Muscle of back (tissue), 13 donors: ENCODE measurements at places on chromosomes 3 and 15.
A peak's percentile ranks its signal among the peaks of the same experiment; 100 is the strongest.

DNA sequence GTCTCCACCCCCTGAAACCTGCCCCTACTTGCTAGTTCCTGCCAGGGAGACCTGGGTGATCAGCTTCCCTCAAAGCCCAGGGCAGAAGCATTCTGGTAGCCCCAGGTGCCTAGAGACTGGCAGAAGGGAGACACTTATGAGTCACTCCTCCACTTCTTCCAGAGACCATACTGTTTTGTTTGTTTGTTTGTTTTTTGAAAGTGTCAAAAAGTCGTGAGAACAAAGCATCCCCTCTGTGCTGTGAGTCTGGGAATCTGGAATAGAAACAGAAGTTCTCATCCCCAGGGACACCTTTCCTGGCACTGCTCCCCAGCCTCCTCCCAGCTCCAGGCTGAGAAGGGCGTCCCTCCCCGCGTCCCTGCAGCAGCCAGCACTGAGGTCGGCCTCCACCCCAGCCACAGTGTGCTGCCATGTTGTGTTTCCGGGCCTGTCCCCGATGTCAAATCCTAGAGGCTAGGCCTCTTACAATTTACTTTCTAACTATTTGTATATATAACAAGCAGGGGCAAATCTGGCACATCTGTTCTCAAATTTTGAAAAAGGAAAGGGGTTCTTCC lies 573.0 kb downstream of the RBMS3 start:
- no peak for DNase-seq

GRCh38 chr3:101725194-101725889 lies 928 bp downstream of the CEP97 start:
- peak; percentile 38 for DNase-seq

DNA sequence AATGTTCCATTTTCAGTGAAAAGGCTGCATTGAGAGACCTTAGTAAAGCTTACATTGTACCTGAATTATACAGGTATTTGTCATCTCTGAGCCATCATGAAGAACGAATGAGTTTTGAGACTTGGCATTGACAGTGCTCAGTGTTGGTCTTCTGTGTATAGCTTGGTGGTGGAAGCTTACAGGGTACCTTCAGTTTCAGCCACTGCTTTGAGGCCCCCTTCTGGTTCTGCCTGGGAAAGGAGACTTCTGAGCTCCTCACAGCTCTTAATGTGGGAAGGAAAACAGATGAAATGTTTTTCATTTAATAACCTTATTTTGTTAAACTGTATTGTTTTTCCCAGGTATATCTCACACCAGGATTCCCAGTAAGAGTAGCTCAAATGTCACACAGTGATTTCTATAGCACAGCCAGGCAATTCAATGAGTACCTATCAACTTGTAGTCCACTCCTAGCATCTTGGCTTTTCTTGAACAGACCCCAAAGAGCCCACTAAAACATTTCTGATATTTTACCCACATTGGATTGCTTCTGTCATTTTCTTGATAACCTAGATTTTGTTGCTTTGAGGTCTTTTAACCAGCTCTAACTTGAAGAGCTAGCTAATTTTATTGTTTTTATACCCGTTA lies 5.6 kb downstream of the SERPINI1 start:
- DNase-seq, result peak; percentile 20

DNA sequence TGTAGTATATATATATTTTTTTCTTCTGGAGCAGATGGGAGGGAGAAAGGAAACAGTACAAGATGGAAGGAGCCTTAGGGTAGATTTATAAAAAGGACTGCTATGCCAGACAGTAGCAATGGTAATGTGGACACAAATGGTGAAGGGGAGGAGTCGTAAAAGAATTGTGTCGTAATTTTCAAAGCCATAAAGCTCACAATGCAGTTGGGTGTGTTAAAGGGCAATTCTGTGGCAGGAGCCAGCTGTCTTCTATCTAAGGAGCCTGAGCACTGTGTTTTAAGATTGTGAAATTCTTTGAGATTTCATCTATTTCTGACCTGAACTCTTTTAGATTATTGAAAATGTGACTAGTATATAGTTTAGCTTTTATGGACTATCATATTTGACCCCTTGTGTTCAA lies 58.9 kb downstream of the CNOT10 start:
- no peak for DNase-seq

- no peak for DNase-seq
Measured at GRCh38 chr3:38994251-38994650, 57.5 kb downstream of the SCN11A start.

- no peak for DNase-seq
Measured at GRCh38 chr3:124833710-124834332, 53.3 kb downstream of the ITGB5 start.

- DNase-seq, result no peak
Measured at GRCh38 chr3:25412269-25412668, 15.8 kb upstream of the RARB start.

- DNase-seq, result no peak
Measured at GRCh38 chr15:90126022-90126421, 23.8 kb upstream of the IDH2 start.

- no peak for DNase-seq
Measured at GRCh38 chr15:29055876-29056275, 170.1 kb downstream of the APBA2 start.

DNA sequence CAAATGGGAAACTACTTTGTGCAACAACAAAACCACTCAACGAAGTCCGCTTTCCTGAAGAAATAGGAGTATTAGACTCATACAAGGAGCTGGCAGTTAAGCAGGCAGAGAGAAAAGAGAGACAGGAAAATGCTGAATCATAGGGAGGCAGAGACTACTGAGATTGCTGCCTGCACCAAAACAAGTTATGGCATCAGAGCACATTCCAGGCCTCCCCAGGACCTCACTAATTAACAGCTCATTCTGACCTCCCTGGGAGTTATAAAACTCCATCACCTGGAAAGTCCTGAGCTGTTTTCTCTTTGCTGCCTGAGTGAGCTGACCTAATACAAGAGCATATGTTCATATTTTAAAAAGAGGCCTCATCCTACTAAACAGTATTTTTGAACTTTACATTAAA lies 741.0 kb downstream of the MCTP2 start:
- no peak for DNase-seq

DNA sequence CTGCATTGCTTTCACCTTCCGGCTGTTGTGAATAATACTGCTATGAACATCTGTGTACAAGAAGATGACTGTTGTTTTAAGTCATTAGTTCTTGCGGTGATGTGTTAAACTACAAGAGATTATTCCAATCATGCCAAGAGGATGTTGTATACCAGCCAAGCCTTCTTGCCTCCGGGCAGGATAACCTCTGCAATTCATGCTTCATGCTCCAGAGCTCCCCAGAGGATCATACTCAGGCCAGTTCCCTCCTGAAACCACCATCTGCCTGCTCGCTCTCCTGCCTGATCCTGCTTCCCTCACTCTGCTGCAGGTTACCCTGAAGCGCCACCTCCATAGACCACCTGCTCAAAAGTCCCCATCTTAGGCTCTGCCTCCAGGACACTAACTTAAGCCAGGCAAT lies 187.1 kb upstream of the PROK2 start:
- no peak for DNase-seq

DNA sequence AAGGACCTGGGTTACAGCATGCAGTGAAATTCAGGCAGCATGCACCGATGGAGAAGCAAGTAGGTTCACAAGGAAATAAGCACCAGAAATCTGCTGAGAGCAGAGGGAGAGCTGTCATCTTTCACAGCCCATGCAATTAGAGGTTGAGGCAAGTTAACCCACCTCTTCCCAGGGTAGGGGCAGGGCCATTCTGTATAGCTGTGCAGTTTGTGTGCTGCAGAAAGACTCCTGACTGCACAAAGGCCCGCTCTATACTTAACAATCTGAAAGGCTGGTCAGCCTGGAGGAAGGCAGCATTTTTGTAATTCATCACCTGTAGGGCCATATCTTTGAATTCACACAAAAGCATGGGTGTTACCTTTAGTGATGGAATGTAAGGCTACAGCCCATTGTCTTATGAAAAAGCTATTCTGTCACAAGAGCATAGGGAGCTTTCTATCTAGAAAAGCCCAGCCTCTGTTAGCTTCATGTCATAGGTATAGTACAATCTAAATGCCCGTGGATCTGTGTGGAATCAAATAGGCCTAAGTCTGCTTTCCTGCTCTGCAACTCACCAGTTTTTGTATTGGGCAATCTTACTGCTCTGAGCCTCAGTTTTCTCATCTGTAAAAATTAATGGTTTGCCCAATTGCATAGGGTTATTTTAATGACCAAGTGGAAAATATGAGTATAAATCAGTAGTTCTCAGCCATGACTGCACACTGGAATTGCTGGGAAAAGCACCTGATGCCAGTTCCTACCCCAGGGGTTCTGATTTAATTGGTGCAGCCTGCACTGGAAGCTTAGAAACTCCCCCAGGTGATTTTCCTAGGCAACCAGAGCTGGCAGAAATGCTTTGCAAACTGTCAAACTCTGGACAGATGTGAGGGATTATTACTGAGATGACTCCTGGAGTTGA lies 65.2 kb downstream of the ATP13A5 start:
- no peak for DNase-seq

DNA sequence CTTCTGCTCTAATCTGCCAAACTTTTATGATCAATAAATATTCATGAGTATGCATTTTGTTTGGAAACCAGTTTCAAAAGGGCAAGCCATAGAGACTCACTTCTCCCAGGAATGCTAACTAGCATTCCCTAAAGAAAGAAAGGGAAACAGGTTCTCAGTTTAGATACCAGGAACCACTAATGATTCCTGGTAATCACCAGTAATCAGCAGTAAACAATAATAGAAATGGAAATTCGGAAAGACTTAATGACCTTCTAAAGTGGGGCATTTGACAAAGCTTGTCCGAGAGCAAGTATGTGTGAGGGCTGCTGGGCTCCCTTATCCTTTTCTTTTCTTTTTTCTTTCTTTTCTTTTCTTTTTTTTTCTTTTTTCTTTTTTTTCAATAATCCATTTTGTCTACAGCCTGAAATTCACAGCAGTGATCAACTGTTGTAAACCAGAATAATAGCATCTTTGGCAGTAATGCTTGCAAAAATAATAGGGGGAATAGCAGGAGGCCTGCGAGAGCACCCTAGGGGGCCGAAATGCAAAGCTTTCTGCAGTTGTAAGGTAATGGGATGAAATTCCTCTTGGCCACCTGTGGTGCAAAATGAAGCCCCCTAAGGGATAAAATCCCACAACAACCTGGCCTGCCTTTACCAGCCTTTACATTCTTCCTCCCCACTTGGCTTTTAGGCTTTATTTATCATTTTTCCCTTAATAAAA lies 253.2 kb downstream of the ZPLD1 start:
- DNase-seq, result no peak

DNA sequence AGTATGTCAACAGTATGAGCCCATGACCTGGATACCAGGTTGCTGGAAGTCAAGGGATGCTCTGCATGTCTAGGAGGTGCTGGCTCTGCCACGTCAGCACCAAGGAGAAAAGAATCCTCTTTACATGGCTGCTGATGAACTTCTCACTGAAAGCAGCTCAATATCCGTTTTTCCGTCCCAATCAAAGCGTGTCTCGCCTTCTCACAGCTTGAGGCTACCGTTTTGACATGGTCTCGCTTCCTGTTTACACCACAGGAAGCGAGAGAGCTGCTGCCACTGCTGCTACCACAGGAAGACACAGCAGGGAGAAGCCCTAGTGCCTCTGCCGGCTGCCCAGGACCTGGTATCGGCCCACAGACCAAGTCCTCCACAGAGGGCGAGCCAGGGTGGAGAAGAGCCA lies 27.3 kb downstream of the STARD5 start:
- DNase-seq, result peak; percentile 54

DNA sequence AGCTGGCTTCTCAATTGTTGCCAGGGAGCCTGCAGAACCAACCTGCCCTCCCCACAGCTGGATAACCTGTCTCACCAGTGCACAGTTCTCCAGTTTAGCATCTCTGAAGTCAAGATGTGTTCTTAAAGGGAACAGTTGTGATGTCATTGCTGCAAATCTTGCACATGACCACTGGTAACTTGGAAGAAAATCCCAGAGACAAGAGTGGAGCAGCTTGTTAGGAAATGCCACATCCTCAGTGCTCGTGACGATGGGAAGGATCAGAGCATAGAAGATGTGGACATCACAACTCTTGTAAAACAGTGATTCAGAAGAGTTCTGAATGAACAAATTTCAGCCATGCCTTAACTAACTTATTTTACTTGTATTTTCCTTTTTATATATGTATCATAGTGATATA lies 36.1 kb upstream of the LIMD1 start:
- no peak for DNase-seq

DNA sequence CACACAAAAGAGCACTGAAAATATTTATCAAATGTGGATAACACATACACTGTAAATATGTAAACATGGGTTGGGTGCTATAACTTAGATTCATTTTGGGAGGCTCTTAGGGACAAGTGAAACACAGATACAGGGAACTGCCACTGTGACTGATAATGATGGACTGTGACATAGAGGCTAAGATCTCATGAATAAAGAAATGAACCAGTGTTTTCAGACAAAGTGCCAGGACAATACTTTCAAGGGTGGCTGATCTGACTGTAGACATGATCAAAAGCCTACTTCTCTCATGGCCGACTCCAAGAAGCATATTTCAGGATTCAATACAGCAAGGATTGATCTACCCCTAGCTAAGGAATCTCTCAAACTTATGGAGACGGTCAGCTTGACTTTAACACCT lies 353.8 kb downstream of the FGF12 start:
- no peak for DNase-seq

DNA sequence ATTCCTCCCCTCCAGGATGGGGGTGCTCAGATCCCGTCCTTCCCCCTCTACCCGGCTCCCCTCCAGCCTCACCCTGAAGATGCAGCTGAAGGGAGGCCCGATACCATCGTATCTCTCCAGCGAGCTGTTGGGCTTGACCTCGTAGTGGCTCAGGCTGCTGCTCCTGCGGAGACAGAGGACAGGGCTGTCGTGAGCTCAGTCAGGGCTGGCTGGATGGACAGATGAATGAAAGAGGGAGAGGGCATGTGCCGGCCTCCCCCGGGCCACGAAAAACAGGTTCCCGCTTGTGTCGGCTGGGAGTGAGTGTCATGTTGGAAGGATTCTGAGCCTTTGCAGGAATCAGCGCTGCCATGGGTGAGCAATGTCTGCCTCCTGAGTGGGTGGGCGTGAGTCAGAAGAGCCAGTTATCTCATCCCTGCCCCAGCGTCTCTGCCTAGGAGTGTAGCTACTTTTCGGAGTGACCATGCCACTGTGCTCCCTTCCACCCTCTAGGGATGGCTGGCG lies 35.2 kb downstream of the FEM1B start:
- no peak for DNase-seq

GRCh38 chr3:155339052-155339451 lies 45.6 kb upstream of the STRIT1 start:
- DNase-seq, result no peak

- peak; percentile 72 for DNase-seq
Measured at GRCh38 chr3:58049143-58049785, 41.0 kb downstream of the FLNB start.

DNA sequence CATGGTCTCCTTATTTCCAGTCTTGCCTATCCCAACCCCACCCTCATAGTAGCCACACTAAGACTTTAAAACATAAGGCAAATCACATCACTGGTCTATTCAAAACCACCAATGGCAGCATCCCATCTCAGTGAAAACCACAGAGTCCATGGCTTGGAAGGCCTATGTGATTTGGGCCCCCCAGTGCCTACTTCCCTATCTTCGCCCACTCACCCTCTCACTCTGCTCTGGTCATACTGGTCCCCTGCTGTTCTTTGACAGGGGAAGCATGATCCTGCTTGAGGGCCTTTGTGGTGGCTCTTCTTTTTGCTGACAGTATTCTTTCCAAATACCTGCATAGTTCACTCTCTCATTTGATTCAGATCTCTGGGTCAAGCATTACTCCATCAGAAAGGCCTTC lies 3.3 kb downstream of the GTF2A2 start:
- DNase-seq, result no peak
